Activated naive CD4-positive, alpha-beta T cell treated with anti-CD3 and anti-CD28 coated beads for 36 hours (primary cell): ENCODE measurements at places on chromosomes 6 and 20.
A peak's percentile ranks its signal among the peaks of the same experiment; 100 is the strongest.

- no peak for DNase-seq
Measured at GRCh38 chr6:90454836-90455427, 131.9 kb downstream of the MAP3K7 start.

DNA sequence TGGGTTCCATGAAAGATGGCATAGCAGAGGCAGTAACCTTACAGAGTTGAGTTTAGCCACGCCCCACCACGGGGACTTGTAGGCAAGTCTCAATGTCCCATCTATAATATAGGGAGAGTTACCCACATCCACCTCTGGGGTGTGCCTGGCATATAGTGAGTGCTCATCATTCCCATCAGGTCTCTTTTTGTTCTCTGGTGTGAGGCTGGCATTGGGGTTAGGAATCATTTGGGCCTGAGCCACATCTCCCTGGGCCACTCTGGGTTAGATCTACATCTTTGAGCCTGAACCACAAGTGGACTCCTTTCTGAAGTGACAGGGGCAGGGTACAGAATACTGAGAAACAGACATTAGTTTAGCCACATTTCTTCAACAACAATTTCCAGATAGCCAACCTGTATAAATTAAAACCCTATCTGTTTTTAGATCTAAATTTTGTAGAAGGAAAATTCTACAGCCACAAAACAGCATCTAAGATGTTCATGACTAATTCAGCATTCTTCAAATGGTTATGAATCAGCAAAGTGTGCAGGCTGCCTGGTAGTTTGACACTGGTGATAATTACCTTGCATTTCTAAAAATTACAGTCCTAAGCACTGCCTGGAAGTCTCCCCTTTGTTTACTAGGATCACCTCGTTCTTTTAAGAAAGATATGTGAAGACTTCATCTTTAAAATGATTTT is 20.1 kb downstream of the RNF24 start:
- peak; percentile 34 for DNase-seq

DNA sequence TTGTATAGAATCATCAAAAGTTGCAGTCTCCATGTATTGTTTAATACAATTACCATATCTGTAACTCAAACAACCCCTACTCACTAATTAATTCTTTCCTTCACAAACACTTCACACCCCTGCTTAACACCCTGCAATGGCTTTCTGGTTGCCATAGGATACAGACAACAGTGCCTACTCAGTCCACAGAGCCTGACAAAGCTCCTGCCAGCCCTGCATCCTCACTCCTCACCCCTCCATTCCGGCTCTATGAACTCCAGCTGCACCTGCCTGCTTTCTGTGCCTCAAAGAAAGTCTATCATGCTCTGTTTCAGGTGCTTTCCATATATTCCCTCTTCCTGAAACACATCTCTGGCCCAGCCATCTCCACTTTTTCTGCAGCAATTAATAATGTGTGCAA is 253.4 kb downstream of the HACE1 start:
- DNase-seq = no peak

- DNase-seq = no peak
Measured at GRCh38 chr6:17339308-17339670, 54.1 kb upstream of the CAP2 start.

- no peak for DNase-seq
Measured at GRCh38 chr20:21280522-21281016, 22.6 kb upstream of the XRN2 start.

GRCh38 chr6:169035385-169036240 is 218.0 kb downstream of the THBS2 start:
- no peak for DNase-seq

- DNase-seq = no peak
Measured at GRCh38 chr20:31857861-31858759, 12.2 kb downstream of the DUSP15 start.

GRCh38 chr6:162973151-162973872 is 245.5 kb downstream of the PACRG start:
- no peak for DNase-seq

DNA sequence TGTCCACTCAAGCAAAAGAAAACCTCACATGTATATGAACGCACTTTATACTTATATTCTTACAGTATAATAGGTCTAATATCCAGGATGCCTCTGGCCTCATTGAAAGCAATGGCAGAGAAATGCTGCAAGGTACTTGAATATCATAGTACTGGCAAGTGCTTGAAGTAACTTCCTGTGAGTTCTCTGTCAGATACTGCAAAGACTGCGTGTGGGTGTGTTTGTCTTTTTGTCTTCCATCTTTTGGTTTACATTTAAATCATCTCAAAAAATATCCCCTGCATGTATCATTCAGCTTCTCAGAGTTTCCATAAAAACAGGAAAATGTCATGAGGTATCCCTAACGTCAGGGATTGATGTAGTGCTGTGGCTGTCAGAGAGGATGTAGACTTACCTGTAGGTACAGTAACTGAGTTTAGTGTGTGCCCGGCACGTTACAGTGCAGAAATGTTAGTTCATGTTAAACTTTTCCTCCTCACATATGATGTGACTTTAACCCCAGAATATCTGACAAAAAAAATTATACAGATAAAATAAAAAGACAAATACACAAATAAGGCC is 184.3 kb downstream of the DST start:
- peak; percentile 23 for DNase-seq

GRCh38 chr20:50450881-50451752 is 59.1 kb upstream of the PTPN1 start:
- peak; percentile 17 for DNase-seq

DNA sequence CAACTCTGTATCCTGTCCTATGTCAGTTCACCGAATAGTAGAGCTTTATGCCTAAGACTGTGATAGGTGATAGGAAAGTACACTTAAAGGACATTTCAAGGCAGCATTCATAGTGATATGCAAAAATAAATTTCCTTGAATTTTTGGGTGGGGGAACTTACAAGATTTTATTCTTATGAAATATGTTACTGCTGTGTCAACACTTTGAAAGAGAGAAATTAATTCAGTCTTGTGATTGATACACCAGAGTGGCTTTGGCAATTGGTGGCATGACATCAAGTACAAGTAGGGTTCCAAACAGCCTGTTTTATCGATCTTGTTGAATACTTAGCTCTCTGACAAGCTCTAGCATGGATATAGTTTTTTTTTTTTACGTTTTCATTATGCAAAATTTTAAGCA is 72.3 kb downstream of the QKI start:
- no peak for DNase-seq

GRCh38 chr6:40693768-40694167 is 106.6 kb upstream of the LRFN2 start:
- no peak for DNase-seq

DNA sequence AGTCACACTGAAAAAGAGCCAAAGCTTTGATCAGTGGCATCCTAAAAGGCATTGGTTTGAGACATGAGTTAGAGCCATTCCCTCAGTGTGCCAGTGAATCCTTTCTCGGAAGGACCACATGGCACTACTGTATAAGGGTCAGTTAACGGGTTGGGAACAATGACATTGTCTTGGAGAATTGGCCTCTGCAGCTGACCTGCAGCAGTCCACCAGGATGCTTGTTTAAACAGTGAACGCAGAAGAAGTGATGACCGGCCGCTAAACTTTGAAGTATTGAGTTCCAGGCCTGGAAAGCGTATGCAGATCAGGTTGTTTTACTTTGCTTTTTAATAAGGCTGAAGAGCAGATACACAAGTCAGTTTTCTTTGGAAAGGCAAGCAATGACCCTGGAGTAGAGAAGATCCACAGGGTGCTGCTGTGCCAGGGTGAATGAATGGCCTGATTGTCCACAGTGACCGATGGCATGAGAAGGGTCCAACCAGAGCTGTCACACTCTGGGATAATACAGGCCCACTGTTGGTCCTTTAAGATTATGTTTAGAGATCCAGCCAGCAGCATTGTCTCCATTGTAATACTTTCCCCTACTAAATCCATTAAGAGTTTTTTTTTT is 57.8 kb downstream of the GMPR start:
- no peak for DNase-seq

- DNase-seq = no peak
Measured at GRCh38 chr20:44196271-44196670, 9.3 kb upstream of the JPH2 start.

DNA sequence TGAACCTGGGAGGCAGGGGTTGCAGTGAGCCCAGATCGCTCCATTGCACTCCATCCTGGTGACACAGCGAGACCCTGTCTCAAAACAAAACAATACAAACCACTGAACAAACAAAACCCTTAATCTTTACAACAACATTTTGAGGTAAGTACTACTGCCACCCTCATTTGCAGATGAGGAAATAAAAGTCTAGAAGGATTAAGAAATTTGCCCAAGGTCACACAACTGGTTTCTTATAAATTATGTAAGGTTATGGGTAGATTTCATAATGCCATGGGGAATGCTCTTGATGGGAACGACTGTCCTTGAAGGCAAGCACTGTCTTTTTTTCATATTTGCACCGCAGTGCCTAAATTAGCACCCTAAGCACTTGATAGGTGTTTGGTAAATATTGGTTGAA is 13.8 kb upstream of the B4GALT5 start:
- DNase-seq = no peak

DNA sequence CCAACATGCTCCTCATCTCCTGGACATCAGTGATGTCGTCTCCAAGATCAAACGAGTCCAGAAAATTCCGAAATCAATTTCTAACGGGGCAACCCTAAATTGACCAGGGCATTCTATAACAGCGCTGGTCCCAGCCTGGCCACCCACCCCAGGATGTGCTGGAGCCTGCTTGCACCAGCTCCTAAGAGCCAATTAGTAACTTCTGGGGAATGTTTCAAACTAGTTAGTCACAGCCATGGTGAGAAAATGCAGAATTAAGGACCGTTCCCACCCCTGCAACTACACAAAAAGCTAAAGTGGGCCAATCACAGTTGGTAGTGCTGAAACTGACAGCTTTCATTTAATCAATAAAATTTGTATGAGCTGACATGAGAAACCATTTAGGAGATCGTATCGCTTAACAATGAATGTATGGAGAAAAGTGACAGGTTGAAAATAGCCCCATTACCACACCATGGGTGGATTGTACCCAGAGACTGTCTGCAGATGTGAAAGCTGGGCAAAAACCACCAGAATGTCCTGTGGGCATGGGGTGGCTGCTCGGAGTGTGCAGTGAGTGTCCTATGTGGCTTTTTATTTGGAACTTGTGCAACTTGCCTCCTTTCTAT is 165.7 kb upstream of the AFDN start:
- no peak for DNase-seq

GRCh38 chr20:12570371-12570770 is 438.4 kb upstream of the SPTLC3 start:
- DNase-seq = peak; percentile 7

GRCh38 chr6:8382434-8382833 is 52.9 kb downstream of the SLC35B3 start:
- no peak for DNase-seq

GRCh38 chr6:21740376-21741124 is 147.0 kb downstream of the SOX4 start:
- no peak for DNase-seq

- DNase-seq = no peak
Measured at GRCh38 chr6:139153855-139154254, 19.0 kb downstream of the HECA start.

- no peak for DNase-seq
Measured at GRCh38 chr6:31811645-31812044, 3.4 kb downstream of the HSPA1L start.

DNA sequence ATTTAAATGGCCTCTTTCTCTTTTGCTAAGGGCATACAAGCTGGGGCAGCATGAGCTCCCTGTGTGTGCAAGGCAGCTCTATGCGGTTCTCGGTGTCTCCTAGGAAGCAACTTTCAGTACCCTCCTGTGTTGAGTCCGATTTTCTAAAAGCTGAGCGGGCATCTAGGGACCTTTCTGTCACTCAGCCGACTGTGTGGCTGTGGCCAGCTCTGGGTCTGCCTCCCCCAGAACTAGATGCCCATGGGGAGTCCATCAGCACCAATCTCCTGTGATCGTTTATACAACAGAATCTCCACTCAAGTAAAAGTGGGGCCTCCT is 7.5 kb downstream of the NELFCD start:
- DNase-seq = no peak

GRCh38 chr6:70072540-70073179 is 206.3 kb downstream of the COL19A1 start:
- no peak for DNase-seq

DNA sequence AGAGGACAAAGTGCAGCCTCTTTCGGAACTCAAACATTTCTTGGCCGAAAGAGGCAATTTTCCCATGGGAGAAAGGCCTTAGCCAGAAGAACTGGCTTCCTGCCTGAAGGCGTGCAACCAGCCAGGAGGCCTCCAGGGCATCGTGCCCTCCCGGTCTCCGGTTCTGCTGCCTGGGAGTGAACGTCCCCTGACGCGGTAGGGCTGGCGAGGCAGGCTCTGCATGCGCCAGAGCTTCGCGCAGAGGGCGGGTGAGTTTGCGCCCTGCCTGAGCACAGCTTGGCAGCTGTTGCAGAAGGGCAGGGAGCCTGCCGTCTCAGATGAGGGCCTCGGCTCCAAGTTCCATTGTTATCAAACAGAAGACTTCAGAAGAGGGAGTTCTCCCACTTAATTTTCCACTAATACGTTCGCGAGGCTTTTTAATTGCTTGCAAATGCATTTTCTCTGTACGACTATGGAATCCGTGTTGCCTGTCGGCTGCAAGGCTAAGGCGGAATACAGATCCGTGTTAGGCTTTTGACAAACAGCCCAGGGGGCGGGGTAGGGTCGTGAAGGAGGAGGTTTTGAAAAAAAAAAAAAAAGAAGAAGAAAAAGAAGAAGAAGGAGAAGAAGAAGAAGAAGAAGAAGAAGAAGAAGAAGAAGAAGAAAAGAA is 5.5 kb upstream of the TFAP2D start:
- DNase-seq = no peak

GRCh38 chr6:6875818-6876470 is 231.8 kb upstream of the RREB1 start:
- DNase-seq = no peak

DNA sequence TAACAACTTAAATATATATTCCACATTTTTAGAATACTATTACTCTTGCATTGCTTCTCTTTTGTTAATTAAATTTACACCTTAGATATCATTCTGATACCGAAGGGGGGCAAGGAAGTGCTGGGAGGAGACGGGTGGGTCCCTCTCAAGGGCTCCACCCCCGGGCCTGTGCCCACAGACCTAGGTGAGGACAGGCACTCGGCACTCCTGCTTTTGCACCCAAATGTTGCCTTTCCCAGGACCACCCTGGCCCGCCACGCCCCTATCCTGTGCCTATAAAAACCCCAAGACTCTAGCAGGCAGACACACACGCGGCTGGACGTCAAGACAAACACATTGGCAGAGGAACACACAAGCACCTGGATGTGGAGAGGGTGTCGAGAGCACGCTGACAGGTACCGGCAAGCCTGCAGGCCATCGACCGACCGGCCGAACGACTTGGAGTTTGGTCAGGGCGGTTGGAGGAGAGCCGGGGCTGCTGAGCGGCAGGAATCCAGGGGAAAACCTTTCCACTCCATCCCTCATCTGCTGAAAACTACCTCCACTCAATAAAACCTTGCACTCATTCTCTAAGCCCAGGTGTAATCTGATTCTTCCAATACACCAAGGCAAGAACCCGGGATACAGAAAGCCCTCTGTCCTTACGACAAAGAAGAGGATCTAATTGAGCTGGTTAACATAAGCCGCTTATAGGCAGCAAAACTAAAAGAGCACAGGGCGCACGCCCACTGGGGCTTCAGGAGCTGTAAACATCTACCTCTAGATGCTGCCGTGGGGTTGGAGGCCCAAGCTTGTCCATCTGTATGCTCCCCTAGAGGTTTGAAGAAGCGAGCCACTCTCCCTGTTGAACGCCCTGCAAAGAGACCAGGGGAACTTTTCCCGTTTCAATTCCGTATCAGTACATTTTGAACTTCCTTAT is 197.4 kb upstream of the PRSS16 start:
- DNase-seq = no peak
